ENCODE measurements at places on chromosomes 7 and 10.

GRCh38 chr7:117018713-117019112, 65.4 kb downstream of the ST7 start:
- no peak for DNase-seq

DNA sequence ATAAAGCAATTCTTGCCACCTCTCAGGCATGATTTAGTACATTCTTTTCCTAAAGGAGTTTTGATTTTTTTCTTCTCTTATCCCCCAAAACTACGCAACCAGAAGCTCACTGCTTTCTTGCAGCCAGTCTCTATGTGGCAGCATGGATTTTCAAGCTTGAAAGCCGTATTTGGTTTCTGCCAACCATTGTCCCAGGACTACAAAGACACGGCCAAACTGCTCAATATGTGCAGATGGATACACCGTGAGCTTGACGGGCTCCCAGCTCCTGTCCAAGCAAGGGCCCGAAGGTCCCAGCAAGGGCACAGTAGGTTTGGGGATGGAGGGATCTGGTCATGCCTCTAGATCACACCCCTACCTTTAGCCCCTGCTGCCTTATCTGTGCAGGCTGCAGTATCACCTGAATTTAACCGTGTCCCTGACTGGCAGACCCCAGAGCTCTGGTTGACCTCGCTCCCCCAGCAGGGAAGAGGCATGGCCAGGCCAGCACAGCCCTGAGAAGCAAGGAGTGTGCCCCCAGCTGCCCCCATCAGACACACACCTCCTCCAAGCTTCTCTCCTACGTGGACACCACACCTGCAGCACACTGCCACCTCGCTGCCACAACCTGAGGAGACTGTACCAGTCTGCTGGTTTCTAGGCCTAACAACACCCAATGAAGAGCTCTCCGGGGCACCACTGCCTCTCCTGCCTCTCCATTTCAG, 86.8 kb downstream of the COBL start:
- DNase-seq: peak; percentile 35

- DNase-seq: no peak
Measured at GRCh38 chr10:132993271-132994184, 51.2 kb upstream of the CFAP46 start.

DNA sequence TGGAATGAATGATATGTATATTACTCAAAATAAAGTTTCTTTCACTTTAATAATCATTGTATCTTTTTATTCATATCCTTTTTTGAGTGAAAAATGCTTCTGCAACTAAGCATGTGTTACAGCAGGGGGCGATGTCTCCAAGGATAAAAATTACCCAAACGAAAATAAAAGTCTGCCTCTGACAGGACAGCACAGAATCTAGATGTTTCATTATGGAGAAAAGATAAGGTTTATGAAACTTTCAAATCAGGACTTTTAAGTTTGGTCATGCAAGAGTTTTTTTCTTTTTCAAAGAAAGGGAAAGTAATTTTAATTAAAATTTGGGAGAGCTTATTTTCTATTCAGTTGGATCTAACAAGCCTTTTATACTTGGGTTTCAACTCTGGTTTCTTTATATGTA, 48.4 kb downstream of the TES start:
- DNase-seq: no peak

DNA sequence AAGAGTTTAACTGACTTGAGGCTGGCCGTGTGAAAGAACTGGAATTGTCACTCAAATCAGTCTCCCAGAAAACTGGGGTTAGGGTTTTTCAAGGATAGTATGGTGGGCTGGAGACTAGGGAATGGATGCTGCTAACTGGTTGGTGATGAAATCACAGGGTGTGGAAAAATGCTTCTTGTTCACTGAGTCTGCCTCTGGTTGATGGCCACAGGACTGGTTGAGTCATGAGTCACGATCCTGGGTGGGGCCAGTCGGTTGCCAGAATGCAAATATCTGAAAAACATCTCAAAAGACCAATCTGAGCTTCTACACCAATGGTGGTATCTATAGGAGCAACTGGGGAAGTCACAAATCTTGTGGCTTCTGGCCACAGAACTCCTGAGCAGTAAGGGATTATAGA, 16.3 kb upstream of the BAMBI start:
- no peak for DNase-seq

- DNase-seq: no peak
Measured at GRCh38 chr10:116654816-116655215, 34.1 kb downstream of the PNLIPRP2 start.

DNA sequence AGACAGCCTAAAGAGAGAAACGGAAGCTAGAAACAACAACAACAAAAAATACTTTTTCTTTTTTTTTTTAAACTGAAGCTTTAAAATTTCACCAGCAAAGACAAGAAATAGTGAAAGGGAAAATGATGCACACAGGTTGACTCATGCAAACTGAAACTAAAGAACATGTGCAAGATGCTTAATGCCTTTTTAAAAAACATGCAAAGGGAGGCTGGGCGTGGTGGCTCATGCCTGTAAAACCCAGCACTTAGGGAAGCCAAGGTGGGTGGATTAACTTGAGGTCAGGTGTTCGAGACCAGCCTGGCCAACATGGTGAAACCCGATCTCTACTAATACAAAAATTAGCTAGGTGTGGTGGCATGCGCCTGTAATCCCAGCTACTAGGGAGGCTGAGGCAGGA, 15.1 kb upstream of the CUBN start:
- DNase-seq: no peak

DNA sequence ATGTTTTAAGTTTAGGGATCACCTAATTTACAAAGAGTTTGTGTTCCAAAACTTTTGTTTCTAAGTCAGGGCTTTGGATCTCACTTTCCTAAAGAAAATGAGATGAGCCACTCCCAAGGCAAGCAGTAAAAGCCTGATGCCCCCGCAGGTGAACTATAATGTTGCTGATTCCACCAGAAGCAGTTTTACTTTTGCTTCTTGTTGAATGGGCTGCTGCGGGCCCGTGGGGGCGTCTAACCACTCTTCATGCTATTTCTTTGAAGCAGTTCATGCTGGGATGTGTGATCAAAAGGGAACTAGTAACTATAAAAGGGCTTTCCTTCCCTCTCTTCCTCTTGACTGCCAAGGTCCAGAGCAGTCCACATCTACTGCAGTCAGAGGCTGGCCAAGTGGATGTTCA, 118.7 kb upstream of the NEBL start:
- no peak for DNase-seq

- DNase-seq: no peak
Measured at GRCh38 chr7:132592231-132592920, 16.1 kb upstream of the PLXNA4 start.

- DNase-seq: no peak
Measured at GRCh38 chr7:47192978-47193377, 388.9 kb downstream of the TNS3 start.

GRCh38 chr10:89404104-89405047, 10.0 kb upstream of the IFIT5 start:
- peak; percentile 62 for DNase-seq

GRCh38 chr7:45174328-45174610, 16.7 kb downstream of the RAMP3 start:
- DNase-seq: no peak

- no peak for DNase-seq
Measured at GRCh38 chr10:102123223-102123622, 3.1 kb upstream of the LDB1 start.

GRCh38 chr7:98771519-98771918, 98.3 kb downstream of the TMEM130 start:
- DNase-seq: no peak

DNA sequence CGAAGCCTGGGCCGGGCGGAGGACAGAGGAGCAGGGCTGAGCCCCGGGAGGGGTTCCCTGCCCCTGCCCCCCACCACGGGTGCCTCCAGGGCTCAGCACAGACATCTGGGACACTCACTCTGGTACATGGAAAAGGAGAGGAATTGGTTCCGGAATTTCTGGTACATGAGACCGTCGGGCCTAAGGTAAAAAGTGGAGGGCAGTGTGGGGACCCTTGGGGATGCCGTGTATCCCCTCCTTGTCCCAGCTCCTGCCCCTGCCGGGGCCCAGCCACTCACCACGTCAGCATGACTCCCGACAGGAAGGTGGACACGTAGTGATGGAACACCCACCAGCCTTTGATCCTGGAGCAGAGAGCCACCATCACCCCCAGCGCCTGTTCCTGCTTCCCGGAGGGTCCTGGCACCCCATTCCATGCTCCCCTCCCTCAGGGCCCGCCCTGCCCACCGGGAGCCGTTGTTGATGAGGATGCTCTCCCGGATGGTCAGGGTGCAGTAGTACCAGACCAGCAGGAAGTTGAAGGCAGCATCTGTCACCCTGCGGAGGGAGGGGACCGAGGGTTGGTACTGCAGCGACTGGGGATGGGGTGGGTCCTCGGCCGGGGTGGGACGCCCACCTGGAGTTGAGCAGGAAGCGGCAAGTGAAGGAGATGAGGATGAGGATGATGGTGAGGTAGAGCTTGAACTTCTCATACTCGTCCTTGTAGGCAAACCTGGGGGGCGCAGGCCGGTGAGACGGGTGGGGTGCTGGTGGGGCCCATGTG, 6.4 kb downstream of the TMEM120A start:
- no peak for DNase-seq

GRCh38 chr10:100114460-100114859, 32.8 kb upstream of the CPN1 start:
- no peak for DNase-seq

DNA sequence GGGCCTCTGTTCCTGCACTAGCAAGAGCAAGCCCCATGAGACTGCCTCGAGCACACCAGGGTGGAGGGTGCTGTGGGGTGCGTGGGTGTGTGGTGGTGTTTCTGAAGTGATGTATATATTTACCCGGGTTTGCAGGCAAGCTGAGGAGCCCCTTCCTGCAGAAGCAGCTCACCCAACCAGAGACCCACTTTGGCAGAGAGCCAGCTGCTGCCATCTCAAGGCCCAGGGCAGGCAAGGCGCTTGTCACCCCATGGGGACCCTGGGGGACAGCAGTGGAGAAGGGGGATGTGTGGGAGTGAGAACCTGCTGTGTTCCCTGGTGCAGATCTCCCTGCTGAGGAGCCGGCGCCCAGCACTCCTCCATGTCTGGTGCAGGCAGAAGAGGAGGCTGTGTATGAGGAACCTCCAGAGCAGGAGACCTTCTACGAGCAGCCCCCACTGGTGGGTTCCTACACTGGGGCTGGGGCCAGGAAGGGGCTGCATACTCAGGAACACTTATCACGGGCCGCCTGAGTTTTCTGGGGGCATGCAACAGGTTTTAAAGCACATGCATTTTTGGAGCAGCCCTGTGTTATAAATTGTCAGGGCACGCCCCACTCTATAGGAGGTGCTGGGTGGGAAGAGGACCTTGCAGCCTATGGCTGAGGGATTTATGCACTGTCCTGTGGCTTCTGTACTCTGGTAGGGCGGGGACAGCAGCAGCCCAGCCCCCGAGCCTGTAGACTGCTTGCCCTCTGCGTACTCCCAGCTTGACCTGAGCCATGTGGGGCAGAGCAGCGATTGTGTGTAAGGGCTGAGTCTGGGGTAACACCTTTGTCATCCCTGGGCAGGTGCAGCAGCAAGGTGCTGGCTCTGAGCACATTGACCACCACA, 5.9 kb downstream of the PGAM2 start:
- peak; percentile 42 for DNase-seq

DNA sequence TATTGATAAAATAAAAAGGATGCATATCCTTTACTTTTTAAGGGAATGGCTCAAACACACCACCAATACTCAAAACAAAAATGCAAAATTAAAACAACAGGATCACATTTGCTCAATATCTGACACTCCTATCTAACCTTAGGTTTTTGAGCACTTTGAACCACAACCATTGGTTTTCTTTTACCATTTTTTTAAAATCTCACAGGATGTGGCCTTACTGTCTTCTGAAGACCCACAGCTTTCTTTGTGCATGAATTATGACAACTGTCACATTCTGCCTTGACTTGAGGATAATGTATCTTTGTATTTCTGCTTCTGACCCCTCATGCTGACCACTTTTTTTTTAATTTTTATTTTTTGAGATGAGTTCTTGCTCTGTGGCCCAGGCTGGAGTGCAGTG, 461.1 kb upstream of the NRP1 start:
- no peak for DNase-seq

GRCh38 chr7:90229682-90230081, 15.3 kb upstream of the CFAP69 start:
- no peak for DNase-seq

GRCh38 chr10:113423981-113424721, 128.7 kb upstream of the HABP2 start:
- no peak for DNase-seq

GRCh38 chr7:67550801-67551436, 554.3 kb downstream of the TYW1 start:
- no peak for DNase-seq

GRCh38 chr10:87664276-87664701, 4.6 kb downstream of the PAPSS2 start:
- no peak for DNase-seq

DNA sequence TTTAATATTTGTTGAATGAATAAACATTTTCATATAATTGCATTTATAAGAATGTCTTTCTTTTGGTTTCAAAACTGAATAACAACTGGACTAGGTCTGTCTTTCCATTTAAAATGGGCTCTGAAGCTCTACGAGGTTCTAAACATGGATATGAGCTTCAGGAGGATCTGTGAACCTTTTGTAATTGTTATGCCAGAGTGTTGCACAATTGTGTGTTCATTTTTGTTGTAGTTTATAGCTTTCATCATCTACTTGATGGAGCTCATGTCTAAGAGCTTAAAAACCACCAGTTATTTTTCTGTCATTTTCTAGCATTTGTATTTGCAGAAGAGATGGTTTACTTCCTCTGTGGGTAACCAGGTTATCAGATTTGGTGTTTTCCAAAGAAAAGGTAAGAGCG, 265.7 kb upstream of the NPY start:
- no peak for DNase-seq

DNA sequence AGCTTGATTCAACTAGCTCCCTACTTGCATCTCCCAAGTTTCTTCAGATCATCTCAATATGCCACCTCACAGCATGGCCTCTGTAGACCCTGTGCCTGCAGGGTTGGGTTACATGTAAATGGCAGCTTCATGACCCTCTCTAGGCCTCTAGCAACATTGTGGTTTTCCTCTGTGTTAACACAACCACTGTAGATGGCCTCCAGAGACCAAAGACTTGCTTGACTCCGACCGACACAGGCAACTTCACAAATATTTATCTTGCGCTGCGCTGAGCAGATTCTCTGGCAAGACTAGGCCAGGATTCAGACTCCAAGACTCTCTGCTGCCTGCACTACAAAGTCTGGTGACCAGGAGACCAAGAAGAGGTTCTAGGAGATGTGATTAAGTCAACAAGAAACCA, 75.9 kb downstream of the CNOT4 start:
- no peak for DNase-seq

DNA sequence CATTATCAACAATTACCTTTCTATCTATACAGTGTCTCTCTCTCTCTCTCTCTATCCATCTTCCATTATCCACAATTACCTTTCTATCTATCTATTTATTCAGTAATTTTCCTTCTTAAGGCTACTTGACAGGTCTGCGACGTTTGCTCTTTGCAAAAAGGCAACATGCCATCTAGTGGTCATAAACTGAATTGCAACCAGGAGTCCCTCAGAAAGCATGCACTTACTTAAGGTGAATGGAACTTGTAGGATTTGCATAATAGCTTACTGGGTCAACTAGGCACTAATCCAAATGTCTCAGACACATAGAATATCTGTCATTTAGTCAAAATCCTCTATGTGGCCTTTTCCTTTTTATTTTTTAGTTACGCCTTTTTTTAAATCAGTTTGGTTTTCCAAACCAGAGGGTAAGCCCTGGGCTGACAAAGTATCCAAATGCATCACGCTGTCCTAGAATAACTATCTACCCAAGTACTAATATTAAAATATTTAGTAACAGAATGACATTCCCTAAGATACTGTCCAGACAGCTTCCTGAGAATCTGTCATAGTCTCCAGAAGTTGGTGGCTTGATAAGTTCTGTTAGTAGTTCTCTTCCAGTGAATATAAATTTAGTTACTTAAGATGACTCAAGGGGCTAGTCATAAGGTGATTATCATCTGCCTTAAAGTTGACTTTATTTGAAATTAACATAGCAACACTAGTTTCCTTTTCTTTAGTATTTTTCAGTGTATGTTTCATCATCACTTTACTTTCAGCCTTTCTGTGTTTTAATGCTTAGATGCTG, 208.3 kb downstream of the PPP1R3A start:
- DNase-seq: no peak

All from left lobe of liver (tissue), 2 donors.